Transverse colon (tissue), 4 donors: ENCODE measurements at places on chromosomes 3 and 15. TPM values are rescaled to one million over a fixed set of nuclear protein-coding genes. Genes with fewer than 3 reads are reported as not detected.

The UCN2 gene
- not detected for total RNA-seq

- peaks cover 18% of the 10 kb centered on the region for H3K4me1 ChIP-seq
- H3K36me3 ChIP-seq, result no peaks in the 10 kb centered on the region
- peak overlapping the region; percentile 28 for H3K4me3 ChIP-seq
- peak overlapping the region; percentile 78 for H3K27ac ChIP-seq
- peak; percentile 82 for DNase-seq
Observed at GRCh38 chr3:13016083-13016720, 57.0 kb downstream of the IQSEC1 start.

DNA sequence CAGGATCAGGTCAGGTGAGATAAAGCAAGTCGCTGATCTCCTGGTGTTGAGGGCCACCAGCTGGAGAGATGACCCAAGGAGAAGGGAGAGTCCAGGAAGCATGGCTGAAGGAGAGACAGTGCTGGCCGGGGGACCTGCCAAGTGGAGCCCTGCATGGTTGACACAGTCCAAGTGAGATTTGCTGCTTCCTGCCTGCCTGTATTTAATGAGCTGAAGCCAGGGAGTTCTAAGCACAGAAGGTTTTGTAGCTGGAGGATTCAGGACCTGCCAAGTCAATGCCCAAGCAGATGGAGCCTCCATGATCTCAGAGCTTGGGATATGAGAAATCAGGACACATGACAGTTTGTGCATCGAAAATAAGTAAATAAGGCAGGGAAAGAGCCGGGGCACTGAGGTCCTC is 125.6 kb downstream of the SRGAP3 start:
- H3K27ac ChIP-seq, result no peak overlapping the region
- H3K4me1 ChIP-seq, result no peaks in the 10 kb centered on the region
- no peaks in the 10 kb centered on the region for H3K27me3 ChIP-seq
- no peaks in the 10 kb centered on the region for H3K36me3 ChIP-seq
- no peak for DNase-seq
- no peak overlapping the region for H3K4me3 ChIP-seq

The BUB1B gene
- total RNA-seq, result 15.3 TPM

GRCh38 chr3:53191836-53192480 is 30.9 kb downstream of the PRKCD start:
- no peak for DNase-seq
- H3K27ac ChIP-seq, result no peak overlapping the region
- no peaks in the 10 kb centered on the region for H3K27me3 ChIP-seq
- no peaks in the 10 kb centered on the region for H3K4me1 ChIP-seq
- no peaks in the 10 kb centered on the region for H3K36me3 ChIP-seq

The CCR1 gene
- 1.9 TPM for total RNA-seq

DNA sequence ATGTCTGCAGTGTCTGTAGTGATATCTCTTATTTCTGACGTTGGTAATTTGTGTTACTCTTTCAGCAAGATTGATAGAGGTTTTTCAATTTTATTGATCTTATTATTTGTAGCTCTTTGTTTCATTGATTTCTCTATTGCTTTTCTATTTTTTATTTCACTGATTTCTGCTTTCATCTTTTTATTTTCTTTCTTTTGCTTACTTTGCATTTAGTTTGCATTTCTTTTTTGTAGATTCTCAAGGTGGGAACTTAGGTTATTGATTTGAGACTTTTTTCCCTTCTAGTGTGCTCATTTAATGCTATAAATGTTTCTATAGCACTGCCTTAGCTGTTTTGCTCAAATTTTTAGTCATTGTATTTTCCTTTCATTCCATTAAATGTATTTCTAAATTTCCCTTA is 49.5 kb upstream of the GABRG3 start:
- no peaks in the 10 kb centered on the region for H3K27me3 ChIP-seq
- no peaks in the 10 kb centered on the region for H3K36me3 ChIP-seq
- no peak overlapping the region for H3K4me3 ChIP-seq
- no peaks in the 10 kb centered on the region for H3K4me1 ChIP-seq
- no peak for DNase-seq
- no peak overlapping the region for H3K27ac ChIP-seq

The UBA7 gene
- total RNA-seq, result 77.5 TPM

- peak; percentile 48 for DNase-seq
- peaks cover 3% of the 10 kb centered on the region for H3K27me3 ChIP-seq
- no peaks in the 10 kb centered on the region for H3K36me3 ChIP-seq
- H3K27ac ChIP-seq, result no peak overlapping the region
- no peak overlapping the region for H3K4me3 ChIP-seq
- H3K4me1 ChIP-seq, result no peaks in the 10 kb centered on the region
Observed at GRCh38 chr15:43903864-43904290, 77.1 kb downstream of the WDR76 start.

The GOLGA8O gene
- not detected for total RNA-seq

The GNAI2 gene
- total RNA-seq, result 322 TPM

The MAGI1 gene
- 68.9 TPM for total RNA-seq

The SLCO3A1 gene
- 66.2 TPM for total RNA-seq

The LDHAL6B gene
- not detected for total RNA-seq

GRCh38 chr3:138395865-138396751 is 38.3 kb upstream of the ESYT3 start:
- no peaks in the 10 kb centered on the region for H3K36me3 ChIP-seq
- H3K4me3 ChIP-seq, result no peak overlapping the region

The RBMS3 gene
- total RNA-seq, result 18.7 TPM

- peaks cover 2% of the 10 kb centered on the region for H3K4me1 ChIP-seq
- no peaks in the 10 kb centered on the region for H3K36me3 ChIP-seq
- no peak overlapping the region for H3K27ac ChIP-seq
- peaks cover 10% of the 10 kb centered on the region for H3K27me3 ChIP-seq
- H3K4me3 ChIP-seq, result no peak overlapping the region
Observed at GRCh38 chr3:171023566-171023965, 3.0 kb downstream of the SLC2A2 start.

The ISLR2 gene
- total RNA-seq, result 27.3 TPM

GRCh38 chr15:38611228-38611627 is 46.6 kb upstream of the RASGRP1 start:
- no peaks in the 10 kb centered on the region for H3K27me3 ChIP-seq
- DNase-seq, result no peak
- no peak overlapping the region for H3K4me3 ChIP-seq
- H3K27ac ChIP-seq, result no peak overlapping the region
- H3K4me1 ChIP-seq, result no peaks in the 10 kb centered on the region

DNA sequence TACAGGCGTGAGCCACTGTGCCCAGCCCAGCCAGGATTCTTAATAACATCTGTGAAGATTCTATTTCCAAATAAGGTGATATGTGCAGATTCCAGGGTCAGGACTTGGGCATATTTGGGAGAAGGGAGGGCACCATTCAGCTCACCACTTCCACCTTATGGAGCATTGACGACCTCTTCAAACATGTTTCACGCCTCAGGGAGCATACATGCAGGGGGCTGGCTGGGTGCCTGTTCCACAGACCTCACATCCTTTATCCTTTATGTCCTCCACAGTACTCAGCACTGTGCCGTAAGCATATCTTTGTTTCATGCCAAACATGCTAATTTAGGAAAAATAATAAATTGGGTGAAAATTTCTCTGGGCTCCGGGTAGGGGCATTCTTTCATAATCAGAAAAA is 229.0 kb downstream of the THSD4 start:
- H3K27me3 ChIP-seq, result no peaks in the 10 kb centered on the region
- H3K4me3 ChIP-seq, result no peak overlapping the region

DNA sequence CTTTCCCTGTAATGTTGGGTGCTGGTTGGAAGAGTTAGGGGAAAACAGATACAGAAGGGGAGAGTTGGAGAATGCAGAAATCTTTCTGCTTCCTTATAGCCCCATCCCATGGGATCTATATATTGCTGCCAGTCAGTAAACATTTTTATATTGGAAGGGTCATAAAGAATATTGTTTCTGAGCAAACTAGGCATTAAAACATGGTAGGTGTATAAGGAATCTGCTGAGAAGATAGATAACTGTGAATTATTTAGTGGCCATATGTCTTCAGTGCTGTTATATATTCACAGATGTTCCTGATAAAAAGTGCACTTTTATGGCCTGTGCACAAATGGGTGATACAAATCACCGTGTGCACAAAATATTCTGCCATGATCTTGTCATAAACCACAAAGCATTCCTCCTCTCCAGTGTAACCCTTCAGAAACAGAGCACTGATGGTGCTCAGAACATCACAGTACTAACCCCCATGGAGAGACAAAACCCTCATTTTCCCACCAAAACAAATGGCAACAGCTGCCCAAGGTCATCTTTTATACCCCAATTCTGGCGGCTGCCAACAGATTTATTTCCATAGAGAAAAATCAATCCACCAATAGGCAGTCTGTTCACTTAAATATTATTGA is 269.3 kb downstream of the SLC9A9 start:
- H3K4me1 ChIP-seq, result no peaks in the 10 kb centered on the region
- no peaks in the 10 kb centered on the region for H3K27me3 ChIP-seq
- peak overlapping the region; percentile 35 for H3K27ac ChIP-seq
- no peak overlapping the region for H3K4me3 ChIP-seq
- no peaks in the 10 kb centered on the region for H3K36me3 ChIP-seq

GRCh38 chr3:10315771-10316344 is 5.1 kb downstream of the SEC13 start:
- DNase-seq, result no peak
- H3K4me3 ChIP-seq, result no peak overlapping the region
- H3K36me3 ChIP-seq, result peaks cover 4% of the 10 kb centered on the region
- no peaks in the 10 kb centered on the region for H3K27me3 ChIP-seq
- no peaks in the 10 kb centered on the region for H3K4me1 ChIP-seq

DNA sequence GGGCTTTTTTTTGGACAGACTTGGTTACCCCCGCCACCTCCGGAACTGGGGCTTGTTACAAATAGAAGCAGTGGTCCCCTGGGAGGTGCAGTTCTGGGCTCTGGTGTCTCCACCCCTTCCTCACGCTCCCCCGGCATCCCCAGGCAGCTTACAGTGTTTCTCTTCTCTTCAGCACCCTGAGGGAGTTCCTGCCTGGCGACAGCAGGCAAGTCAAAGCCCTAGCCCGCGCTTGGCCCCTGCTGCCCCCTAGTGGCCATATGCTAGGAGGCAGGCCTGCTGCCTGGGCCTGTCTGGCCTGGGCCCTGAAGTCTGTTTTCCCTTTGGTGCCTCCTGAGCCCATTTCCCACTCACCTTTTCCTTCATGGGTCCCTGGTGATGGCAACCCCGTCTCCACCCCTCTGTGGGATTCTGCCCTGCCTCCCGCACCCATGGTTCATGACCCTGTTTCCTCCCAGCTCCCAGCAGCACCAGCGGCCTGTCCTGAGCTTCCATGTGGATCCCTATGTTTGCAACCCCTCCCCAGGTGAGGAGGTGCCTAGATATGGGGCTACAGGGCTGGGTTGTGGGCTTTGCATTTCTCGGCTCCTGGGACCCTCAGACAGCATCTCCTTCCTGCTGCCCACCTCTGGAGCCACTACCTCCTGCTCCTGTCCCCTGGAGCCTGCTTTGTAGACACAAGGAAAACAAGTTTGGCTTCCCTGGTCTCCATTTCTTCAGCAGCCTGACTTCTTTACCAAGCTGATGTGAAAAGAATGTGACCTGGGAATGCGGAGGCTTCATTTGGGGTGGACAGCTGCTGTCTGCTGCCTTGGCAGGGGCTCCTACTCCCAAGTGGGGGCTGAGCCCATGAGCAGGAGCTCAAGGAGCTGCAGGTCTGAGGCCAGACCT is 2.2 kb downstream of the SNX22 start:
- H3K4me1 ChIP-seq, result peaks cover 13% of the 10 kb centered on the region
- H3K27me3 ChIP-seq, result peaks cover 26% of the 10 kb centered on the region
- H3K36me3 ChIP-seq, result peaks cover 33% of the 10 kb centered on the region
- DNase-seq, result peak; percentile 92
- H3K27ac ChIP-seq, result peak overlapping the region; percentile 7
- H3K4me3 ChIP-seq, result no peak overlapping the region

GRCh38 chr3:47265725-47266428 is 16.7 kb downstream of the KIF9 start:
- no peak for DNase-seq
- no peaks in the 10 kb centered on the region for H3K4me1 ChIP-seq
- no peaks in the 10 kb centered on the region for H3K36me3 ChIP-seq
- no peak overlapping the region for H3K27ac ChIP-seq

The TRIM71 gene
- not detected for total RNA-seq

The GNAT1 gene
- total RNA-seq, result not detected

- no peaks in the 10 kb centered on the region for H3K36me3 ChIP-seq
- DNase-seq, result no peak
Observed at GRCh38 chr15:27576576-27576975, 522.5 kb downstream of the OCA2 start.

DNA sequence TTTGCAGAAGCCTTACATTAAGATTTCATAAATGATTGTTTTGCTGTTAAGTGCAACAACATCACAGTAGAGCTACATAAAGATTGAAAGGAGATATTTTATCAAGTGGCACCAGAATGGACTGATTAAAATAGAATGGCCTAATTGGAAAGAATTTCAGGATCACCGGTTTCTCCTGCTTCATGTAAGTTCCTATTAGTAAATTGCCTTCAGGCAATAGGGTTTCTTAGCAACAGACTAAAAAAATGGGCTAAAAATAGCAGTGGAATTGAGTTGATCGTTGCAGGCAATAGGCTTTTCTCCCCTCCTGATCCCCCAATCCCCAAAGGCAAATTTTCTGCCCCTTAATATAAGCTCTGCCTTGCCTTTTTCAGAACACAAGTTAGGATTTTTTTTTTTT is 917 bp downstream of the LNP1 start:
- H3K4me1 ChIP-seq, result peaks cover 49% of the 10 kb centered on the region
- peak overlapping the region; percentile 94 for H3K27ac ChIP-seq
- H3K27me3 ChIP-seq, result no peaks in the 10 kb centered on the region
- H3K4me3 ChIP-seq, result peak overlapping the region; percentile 96
- no peak for DNase-seq

GRCh38 chr3:161560008-161560637 is 63.5 kb downstream of the OTOL1 start:
- no peaks in the 10 kb centered on the region for H3K36me3 ChIP-seq
- H3K4me1 ChIP-seq, result no peaks in the 10 kb centered on the region
- H3K27me3 ChIP-seq, result no peaks in the 10 kb centered on the region
- no peak overlapping the region for H3K27ac ChIP-seq
- H3K4me3 ChIP-seq, result no peak overlapping the region
- peak; percentile 9 for DNase-seq

GRCh38 chr15:46854564-46854963 is 862.7 kb upstream of the SEMA6D start:
- H3K36me3 ChIP-seq, result no peaks in the 10 kb centered on the region
- no peaks in the 10 kb centered on the region for H3K4me1 ChIP-seq
- no peak overlapping the region for H3K4me3 ChIP-seq
- H3K27ac ChIP-seq, result no peak overlapping the region
- H3K27me3 ChIP-seq, result no peaks in the 10 kb centered on the region

DNA sequence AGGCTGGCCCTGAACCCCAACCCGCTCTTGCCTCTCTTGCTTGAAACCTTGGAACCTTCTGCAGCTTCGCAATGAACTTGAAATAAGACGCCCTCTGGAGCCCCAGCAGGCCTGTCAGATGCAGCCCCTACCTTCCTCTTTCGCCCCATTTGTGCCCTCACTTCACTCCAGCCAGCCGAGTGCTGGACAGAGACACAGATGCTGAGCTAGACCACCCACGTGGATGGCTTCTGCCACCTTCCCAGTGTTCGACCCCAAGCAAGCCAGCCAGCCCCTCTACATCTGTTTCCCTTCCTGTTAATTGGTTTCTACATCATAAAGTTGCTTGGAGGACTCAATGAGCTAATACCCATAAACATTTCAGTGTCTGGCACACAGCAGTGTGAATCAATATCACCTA is 23.8 kb upstream of the SNRPA1 start:
- no peak for DNase-seq
- no peaks in the 10 kb centered on the region for H3K36me3 ChIP-seq
- no peaks in the 10 kb centered on the region for H3K4me1 ChIP-seq
- H3K27me3 ChIP-seq, result no peaks in the 10 kb centered on the region
- no peak overlapping the region for H3K4me3 ChIP-seq
